ENCODE measurements at places on chromosomes 4 and X. TPM values are rescaled to one million over a fixed set of nuclear protein-coding genes. Genes with fewer than 3 reads are reported as not detected.
A peak's percentile ranks its signal among the peaks of the same experiment; 100 is the strongest.

DNA sequence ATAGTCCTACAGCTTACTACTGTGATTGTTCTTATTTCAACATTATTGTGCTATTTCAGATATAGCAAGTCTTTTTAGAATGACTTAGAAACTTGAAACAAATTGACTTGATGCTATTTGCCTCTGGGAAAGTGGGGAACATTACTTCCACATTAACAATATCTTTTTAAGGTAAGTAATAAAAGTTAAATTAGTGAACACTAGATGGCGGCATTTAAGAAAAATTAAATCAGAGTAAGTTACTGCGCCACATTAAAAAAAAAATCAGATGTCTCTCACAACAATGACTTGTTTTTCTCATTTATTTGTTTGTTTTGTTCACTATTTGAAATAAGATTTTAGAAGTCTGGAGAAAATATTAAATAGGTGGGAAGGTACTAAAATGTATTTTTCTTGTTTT, 1026.9 kb upstream of the SLIT2 start:
- DNase-seq, result no peak

- no peak for DNase-seq
Observed at GRCh38 chr4:2931512-2932301, 31.5 kb downstream of the NOP14 start.

DNA sequence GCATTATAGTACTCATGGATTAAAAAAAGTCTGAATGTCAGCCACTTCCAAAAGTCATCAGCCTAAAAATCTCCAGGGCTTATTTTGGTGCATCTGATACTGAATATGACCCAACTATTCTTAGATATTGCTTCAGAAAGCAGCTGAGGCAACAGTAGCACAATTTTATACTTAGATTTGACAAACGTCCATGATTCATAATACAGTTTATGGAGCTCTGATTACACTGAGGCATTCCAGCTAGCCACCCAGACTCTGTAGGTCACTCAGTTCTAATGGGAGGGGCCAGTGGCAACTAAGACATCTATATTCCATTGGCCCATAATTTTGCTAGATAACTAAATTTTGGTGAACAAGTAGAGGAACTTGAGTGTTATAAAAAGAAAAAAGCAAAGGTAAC, 10.3 kb downstream of the SPATA4 start:
- DNase-seq, result no peak

GRCh38 chr4:79087071-79087470, 147.8 kb upstream of the PAQR3 start:
- no peak for DNase-seq

- no peak for DNase-seq
Observed at GRCh38 chr4:82500435-82501153, 61.2 kb downstream of the TMEM150C start.

DNA sequence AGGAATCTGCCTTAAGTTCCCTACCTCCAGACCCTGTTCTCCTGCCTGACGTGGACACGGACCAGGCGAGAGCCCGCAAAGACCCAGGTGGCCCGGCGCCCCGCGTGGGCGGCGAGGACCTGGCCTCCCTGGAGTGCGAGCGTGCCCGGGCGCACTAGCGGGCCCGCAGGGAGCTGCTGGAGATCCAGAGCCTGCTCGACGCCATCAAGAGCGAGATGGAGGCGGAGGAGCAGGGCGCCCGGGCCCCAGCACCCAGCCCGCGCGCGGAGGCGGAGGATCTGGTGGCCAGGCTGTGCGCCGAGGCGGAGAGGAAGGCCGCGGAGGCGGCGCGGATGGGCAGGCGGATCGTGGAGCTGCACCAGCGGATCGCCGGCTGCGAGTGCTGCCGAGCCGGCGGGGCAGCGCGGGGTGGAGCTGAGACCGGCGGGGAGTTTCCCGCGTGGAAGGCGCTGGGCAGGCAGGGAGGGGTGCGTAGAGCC, 18.2 kb downstream of the MRFAP1 start:
- no peak for DNase-seq

DNA sequence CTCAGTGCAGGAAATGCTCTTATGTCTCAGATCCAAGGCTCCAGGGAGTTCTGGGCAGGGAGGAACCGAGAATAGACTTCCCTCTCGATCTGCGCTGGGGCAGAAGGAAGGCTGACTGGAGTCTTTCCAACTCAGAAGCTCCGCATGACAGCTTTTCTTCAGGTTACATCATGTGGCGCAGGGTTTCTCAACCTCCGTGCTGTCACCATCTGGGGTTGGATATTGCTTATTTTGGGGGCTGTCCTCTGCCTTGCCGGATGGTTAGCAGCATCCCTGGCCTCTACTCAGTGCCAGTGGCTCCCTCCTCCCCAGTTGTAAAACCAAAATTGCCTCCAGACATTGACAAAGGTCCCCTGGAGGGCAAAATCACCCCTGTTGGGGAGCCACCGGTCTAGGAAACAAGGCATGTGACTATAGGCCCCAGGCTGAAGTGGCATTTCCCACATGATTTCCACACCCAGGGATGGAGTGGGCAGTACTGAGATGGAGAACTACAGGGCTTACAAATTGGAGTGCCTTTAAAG, 21.4 kb downstream of the REELD1 start:
- no peak for DNase-seq

DNA sequence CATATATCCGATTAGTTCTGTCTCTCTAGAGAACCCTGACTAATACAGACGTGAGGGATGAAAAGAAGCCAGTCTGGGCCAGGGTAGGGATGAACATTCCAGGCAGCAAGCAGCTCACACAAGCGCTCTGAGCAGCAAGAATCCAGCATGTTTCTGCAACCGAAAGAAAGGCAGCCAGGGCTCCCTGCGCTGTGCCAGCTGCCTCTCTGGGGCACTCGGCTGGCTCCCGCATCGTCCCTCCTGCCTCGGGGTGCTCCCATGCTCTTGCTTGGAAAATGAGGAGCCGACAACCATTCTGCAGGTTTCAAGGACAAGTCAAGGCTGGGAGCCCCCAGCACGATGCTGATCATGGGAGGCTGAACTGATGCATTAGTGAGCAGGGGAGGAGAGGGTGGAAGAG, 7.0 kb downstream of the JAKMIP1 start:
- no peak for DNase-seq

DNA sequence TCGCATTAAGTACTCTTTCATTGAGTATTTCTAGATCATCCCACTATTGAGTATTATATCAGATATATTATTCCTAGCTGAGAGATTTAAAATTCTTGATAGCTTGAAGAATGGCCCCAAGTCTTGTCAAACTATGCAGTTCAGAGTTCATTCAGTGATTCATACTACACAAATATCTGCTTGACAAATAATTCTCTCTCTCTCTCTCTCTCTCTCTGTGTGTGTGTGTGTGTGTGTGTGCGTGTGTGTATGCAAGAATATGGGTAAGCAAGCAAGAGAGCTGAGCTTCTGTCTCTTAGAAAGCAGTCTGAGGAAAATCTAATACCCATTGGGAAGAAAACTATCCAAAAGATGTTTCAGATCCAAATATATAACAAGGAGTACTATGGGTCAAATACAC, 142.0 kb downstream of the SLC10A7 start:
- DNase-seq, result no peak

DNA sequence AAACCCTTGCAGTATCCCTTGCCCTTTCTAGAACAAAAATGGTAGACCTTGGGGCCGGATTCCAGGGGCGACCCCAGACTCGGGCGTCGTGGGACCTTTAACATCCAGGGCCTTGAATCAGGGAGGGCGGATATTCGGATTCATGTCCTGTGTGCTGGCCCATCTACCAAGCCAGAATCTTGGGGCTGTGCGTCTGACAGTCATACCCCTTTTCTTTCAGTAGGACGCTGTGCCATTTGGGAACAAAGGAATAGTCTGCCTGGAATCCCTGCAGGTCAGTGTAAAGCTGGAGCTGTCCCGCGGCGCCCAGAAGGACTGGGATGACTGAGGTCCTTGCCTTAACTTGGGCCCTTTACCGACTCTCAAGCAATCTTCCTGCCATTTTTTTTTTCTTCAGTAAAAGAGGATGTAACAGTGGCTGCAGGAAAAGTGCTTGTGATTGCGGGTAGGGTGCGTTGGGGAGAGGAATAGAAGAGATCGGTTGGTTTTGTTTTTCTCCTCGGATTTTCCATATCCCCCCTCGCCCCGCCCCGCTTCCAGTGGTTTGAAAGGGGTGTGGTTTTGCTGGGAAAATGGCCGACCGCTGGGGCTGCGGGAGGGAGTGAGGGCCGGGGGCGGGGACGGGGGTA, 518 bp downstream of the ARMCX1 start:
- DNase-seq, result peak; percentile 23

DNA sequence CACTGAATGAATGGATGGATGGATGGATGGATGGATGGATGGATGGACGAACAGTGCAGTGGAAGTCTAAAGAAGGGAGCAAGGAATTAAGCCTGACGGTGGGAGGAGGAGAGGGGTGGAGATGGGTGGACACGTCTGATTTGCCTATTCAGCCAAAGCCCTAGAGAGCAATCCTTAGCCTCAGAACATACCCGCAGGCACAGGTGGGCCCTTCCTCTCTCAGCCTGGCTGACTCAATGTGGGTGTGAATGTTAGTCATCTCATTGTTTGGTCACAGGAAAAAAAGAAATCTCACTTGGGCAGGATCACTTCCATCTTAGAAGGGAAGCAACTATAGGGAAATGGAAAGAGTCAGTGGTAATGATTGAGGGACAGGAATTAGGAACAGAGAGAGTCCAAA, 165.9 kb downstream of the PJA1 start:
- DNase-seq, result no peak

DNA sequence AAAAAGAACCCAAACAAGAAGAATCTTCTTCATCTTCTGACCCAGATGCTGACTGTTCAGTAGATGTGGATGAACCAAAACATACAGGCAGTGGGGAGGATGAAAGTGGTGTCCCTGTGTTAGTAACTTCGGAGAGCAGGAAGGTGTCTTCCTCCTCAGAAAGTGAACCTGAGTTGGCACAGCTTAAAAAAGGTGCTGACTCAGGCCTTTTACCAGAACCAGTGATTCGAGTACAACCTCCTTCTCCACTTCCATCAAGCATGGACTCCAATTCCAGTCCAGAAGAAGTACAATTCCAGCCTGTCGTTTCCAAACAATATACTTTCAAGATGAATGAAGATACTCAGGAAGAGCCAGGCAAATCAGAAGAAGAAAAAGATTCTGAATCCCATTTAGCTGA, 307.0 kb downstream of the ANK2 start:
- DNase-seq, result no peak

DNA sequence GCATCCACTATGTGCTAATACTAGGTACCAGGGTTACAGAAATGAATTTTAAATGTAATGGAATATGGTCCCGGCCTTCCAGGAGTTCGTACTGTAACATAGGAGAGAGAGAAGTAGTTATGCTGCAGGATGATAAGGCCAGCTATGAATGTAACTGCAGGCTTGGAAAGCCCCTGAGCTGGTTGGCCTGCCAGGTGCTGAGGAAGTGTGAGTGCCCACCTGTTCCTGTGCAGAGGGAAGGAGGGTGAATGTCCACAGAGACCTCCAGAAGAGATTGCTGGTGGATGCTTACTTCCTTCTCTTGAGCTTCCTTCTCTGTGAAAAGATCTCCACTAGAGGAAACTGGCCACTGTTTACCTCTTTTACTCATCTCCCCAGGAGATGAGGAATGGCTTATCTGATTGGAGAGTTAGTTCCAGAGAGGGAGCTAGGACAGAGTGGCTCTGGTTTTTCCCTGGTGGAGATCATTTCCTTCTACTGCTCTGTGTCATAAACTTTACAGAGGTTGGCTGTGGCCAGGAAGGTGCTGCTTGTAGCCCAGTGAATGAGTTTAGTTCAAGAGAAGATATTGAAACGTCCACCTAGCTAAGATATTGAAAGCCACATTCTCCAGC, 114.0 kb upstream of the LNX1 start:
- DNase-seq, result no peak

DNA sequence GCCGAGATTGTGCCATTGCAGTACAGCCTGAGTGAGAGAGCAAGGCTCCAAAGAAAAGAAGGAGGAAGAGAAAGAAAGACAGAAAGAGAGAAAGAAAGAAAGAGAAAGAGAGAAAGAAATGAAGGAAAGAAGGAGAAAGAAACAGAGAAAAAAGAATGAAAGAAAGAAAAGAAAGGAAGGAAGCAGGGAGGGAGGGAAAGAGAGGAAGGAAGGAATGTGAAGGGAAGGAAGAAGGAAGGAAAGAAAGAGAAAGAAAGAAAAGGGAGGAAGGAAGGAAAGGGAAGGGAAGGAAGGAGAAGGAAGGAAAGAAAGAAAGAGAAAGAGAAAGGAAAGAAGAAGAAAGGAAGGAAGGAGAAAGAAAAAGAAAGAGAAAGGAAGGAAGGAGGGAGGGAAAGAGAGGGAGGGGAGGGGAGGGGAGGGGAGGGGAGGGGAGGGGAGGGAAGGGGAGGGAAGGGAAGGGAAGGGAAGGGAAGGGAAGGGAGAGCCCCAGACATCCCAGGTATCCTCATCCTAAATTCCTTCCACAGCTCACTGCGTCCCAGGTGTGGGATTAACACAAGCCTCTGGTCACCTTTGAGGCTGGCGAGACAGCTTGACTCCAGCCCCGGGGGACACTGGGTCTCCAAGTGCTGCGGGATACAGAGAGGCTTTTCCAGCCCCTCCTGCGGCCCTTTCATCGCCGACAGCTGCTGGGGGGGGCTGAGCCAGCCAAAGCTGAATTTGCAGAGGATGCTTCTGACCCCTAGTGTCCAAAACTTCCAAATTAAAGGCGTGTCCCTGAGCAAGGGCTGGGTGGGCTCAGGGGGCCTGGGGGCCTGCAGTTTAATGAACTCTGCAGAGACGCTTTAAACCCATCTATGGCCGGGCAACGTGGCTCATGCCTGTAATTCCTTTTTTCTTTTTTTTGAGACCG, 24.2 kb upstream of the CSF2RA start:
- no peak for DNase-seq

DNA sequence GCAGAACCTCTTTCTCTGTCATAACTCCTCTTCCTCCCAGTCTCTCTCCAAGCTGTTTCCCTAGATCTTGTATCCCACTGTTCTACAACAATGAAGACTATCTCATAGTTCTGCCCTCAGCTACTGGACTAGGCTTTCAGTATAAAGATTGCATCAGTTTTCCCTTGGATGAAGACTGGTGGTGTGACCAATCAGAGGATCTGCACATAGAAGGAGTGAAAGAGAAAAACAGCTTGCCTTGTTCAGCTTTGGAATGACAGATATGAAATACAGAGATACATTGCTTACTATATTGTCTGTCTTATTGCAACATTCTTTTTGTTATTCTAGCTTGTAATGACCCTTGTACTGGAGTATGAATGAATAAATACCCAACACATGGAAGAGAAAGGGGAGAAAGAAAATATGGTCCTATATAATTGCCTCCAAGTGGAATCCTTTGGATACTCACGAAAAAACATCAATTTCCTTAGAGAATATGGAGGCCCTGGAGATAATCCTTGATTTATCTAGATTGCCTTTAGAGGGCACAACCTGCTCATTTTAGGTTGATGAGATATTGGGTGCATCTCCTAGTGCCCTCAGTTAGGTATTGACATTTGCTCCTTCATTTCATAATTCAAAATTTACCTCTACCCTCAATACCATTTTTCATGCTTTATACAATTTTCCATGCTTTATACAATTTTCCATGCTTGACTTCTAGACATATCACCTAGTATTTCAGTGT, 395.8 kb downstream of the NAF1 start:
- DNase-seq, result no peak

Gene CYTL1
- 10.1 TPM for polyA plus RNA-seq

Gene MAGEB1
- not detected for polyA plus RNA-seq

Gene TMEM31
- polyA plus RNA-seq, result not detected

Gene CD99
- 496 TPM for polyA plus RNA-seq

Gene RNF212
- polyA plus RNA-seq, result 4.2 TPM
